Activated CD4-positive, alpha-beta T cell treated with anti-CD3 and anti-CD28 coated beads, Interleukin-2, amount 50 U/mL, for 24 hours (primary cell): ENCODE measurements at places on chromosomes 1 and 21.

- DNase-seq: no peak
Measured at GRCh38 chr1:206521127-206521526, 13.8 kb downstream of the RASSF5 start.

GRCh38 chr1:69737527-69738185 is 169.9 kb downstream of the LRRC7 start:
- DNase-seq: peak; percentile 7

- DNase-seq: no peak
Measured at GRCh38 chr1:243623841-243624240, 226.2 kb downstream of the AKT3 start.

DNA sequence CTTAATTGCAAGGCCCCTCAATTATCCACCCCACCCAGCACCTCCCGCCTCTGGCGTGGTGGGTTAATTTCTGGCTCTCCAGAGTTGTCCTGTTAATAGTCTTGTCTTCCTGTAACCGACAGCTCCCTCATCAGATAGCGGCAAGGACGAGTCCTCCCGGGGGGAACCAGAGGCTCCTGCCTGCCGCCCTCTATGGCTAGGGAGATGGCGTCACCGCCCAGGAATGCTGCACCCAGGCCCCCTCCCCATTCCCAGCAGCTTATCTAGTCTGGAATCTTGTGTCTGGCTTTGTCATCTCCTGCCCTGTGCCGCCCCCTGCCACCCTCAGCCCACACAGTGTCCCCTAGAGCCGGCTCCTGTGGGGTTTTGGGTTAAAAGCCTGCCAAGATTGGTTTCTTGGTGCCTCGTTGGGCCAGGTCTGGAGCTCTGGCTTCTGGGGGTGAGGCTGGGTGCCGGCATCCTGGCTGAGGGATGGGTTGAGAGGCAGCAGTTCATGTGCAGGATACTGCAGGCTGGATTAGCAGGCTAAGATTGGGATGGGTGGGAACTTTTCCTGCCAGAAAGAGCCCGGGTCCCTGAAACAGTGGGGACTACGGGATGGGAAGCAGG is 48.8 kb downstream of the EDN2 start:
- DNase-seq: no peak

GRCh38 chr1:2230781-2231531 is 2.8 kb downstream of the SKI start:
- no peak for DNase-seq

GRCh38 chr1:237751090-237751489 is 139.6 kb downstream of the ZP4 start:
- no peak for DNase-seq

GRCh38 chr1:116763787-116764465 is 9.7 kb downstream of the CD2 start:
- DNase-seq: no peak

DNA sequence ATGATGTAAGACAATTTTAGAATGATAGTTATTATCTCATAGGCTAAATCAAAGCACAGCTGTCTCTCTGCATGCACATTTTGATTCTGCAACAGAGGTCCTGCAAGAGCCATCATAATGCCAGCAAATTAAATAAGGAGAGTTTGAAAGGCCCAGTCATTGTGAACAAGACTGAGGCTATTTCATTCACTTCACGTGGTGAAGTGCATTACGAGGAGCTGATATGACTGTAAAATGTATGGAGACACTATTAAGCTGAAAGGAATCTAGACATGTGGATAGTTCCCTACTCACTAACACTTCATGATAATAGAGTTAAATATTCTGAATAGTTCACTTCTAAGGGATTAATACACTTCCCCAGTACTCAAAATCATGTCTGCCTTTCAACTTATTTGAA is 299.0 kb downstream of the SMYD3 start:
- DNase-seq: no peak

DNA sequence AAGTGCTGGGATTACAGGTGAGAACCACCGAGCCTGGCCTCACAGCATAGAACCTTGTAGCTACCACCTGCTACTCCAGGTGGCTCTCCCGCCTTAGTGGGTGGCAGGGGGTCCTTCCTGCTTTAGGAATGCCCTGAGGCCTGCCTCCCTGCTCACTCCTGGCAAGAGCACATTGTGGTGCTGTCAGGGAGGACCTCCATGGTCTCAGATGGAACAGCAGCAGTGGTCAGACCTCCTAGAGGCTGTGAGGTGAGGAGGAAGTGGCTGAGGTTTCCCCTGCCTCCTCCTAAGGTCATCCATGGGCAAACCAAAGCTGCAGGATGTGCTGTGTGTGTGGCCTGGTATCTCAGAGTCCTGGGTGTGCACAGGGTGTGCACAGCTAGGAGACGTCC is 6.7 kb downstream of the SOX13 start:
- no peak for DNase-seq

GRCh38 chr1:183073320-183073719 is 50.1 kb downstream of the LAMC1 start:
- no peak for DNase-seq

DNA sequence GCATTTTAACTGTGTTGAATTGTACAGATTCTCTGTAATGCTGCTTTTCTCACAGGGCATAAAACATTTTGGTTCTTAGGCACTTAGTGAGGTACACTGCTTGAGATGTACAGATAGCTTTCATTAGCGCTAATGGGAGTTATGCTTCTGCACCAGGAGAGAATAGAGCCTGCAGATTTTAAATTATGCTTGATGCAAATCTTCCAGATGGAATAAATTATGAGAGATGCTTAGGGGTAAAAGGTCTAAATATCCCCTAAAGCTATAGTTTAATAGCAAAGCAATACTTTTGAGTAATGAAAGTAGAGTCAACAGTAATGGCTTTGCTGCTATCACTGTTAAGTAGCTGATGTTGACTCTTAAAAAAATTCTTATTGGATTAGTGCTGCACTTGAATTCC is 248.9 kb downstream of the S1PR1 start:
- DNase-seq: no peak

DNA sequence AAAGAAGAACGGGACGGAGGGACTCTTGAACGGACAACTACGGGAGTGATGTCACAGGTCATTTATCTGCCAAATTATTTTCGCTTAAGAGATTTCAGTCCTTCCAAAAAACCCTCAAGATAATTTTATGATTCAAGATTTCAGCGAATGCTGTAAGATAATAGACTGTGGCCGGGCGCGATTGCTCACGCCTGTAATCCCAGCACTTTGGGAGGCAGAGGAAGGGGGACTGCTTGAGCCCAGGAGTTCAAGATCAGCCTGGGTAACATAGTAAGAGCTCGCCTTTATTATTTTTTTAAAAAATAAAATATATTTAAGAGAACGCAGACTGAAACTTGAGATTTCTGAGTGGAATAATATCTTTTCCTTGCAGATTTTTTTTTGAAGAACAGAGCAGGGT is 609 bp downstream of the RWDD2B start:
- no peak for DNase-seq

DNA sequence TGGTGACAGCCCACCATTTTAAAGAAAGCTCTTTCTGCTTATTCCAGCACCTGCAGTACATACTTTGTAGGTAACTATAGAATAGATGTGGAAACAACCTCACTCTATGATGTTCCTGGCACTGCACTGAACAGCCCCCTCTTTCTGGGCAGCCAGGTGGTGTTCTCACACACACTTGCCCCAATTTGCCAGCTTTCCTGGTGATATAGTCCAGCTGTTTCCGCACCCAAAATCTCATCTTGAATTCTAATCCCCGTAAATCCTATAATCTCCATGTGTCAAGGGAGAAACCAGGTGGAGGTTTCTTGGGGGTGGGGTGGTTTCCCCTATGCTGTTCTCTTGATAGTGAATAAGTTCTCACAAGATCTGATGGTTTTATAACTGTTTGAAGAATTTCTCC is 102.2 kb downstream of the FCRL5 start:
- no peak for DNase-seq

GRCh38 chr1:20389571-20389970 is 96.4 kb downstream of the CAMK2N1 start:
- no peak for DNase-seq

GRCh38 chr1:205961991-205962820 is 18.9 kb upstream of the SLC26A9 start:
- no peak for DNase-seq

DNA sequence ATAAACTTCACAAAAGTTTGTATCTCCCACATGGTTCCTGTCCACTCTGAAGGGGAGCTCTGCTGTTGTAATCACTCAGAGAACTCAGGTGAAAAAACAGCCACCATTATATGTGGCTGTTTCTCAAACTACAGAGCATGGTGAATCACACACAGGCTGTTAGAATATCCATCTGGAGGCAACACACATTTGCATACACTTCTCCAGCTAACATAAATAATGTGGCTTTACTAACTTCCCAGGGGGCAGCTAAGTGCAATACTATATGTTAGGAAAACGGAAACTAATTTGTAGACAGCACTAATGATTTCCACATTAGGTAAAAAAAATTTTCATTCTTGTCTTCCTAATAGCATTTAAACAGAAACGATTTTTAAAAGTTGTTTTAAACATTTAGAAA is 49.3 kb downstream of the PTGFR start:
- DNase-seq: no peak

DNA sequence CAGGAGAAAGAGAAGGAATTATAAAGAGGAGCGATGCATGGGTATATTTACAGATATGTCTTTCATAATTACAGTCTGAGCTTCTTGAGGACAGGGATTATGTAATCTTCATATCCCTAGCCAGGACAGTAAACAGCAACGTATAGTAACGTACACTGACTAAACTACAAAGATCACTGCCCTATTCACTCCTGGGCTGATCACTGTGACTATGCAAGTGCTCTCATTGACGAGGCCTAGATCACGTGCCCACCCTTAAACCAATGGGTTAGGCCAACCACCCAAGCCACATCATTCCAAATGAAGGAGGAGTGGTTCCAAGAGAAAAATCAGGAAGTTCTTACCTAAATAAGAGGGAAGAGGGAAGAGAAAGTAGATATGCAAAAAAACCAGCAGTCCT is 18.5 kb downstream of the PIK3R3 start:
- DNase-seq: no peak

GRCh38 chr1:208158640-208159554 is 85.3 kb downstream of the PLXNA2 start:
- no peak for DNase-seq

DNA sequence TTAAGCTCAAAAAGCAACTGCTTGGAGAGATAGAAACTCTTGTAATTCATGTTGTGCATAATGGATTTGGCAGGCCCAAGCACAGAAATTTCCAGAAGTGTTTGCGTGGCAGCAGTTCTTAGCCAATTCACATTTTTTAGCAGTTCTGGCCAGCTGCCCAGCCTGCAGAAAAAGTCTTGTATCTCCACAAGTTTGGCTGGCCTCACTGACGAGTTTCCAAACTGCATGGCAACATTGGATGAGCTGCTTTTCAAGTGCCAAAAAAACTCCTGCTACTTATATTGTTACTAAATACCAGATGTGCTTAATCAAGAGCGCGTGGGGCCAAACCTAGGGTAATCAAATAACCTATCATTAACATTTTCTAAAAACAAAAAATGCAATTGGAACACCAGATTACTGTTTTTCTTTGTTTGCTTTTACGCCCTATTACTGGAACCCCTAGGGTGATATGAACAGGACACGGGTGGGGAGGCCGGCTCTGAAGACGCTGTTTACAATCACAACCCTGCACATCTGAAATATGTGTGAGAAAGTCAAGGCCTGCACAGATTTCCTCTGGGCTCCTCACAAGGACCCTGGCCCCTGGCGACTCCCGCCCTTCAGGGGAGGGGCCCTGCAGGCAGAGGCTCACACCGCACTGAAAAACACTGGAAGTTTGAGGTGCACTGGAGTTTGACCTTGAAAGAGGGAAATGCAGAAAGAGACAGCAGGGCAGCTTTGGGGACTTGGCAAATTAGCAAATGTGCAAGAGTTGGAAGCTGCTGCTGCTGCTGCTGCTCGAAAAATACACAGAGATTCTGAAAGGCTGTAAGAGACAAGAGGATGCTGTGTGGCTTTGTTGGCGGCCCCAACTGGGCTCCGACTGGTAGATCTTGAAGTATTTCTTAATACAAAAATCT is 55.2 kb upstream of the TARBP1 start:
- DNase-seq: no peak

- no peak for DNase-seq
Measured at GRCh38 chr1:3477241-3477995, 23.0 kb downstream of the ARHGEF16 start.

GRCh38 chr1:18653916-18654315 is 23.3 kb downstream of the PAX7 start:
- no peak for DNase-seq

DNA sequence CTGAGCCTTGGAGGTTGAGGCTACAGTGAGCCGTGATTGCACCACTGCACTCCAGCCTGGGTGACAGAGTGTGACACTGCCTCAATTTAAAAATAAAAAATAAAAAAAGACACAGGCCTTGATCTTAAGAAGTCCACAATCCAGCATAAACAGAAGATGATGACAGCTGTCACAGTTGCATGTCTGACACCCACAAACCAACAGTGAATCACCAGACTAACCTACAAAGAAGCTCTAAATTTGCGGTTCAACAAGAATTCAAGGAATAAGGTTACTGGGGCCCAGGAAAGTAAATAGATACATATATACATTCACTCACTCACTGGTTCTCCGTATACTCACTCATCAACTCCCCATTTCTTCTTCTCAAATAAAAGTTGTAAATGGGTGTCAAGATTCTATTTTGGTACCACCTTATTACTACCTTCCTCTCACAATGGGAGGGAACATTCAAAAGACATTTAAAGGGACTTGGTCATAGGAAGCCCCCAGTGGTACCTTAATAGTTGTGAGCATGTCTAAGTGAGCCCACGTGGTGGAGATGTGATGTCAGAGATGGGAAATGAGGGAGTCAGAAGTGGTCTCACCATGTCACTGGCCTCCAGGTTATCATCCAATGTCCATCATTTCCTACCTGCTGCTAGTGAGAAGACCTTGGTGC is 66.9 kb upstream of the PRDX6 start:
- no peak for DNase-seq

GRCh38 chr1:159421821-159422220 is 10.2 kb upstream of the OR10J4 start:
- no peak for DNase-seq

DNA sequence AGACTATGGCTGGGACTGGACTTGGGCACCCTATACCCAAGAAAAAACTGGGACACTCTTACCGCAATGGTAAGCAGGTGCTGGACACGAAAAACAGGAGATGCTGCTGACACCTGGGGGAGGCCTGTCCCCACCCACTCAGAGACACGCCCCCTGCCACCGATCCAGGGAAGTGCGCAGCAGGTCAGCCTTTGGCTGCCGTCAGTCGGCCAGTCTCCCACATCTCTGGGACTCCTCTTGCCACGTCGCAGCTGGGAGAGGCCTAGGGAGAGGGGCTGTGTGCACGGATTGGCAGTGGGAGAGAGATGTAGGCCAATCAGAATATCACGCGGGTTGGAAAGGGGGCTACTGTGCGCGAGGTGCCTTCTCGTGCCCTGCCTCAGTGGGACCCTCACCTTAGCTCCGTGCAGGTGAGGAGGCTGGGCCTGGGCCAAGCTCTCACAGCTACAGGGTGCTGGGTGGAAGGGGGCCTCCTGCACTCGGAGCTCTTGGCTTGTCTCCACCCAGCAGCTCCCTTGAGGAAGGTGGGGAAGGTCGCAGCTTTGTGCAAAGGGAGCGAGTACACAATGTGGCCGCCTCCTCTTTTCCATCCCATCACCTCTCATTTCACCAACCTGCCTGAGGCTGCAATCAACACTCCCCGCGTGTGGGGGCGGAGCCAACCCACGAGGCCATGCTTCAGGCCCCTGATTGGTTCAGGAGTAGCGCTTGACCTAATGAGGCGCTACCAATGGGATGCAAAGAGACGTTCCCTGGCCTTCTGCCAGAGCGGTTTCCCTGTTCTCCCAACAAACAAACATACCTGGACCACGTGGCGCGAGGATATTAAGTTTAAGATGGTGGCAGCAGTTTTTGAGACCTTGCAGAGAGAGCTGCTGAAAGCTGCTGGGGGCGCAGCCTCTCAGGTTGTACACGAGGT is 25.7 kb upstream of the LDLRAP1 start:
- no peak for DNase-seq

- no peak for DNase-seq
Measured at GRCh38 chr1:87104945-87105344, 190.5 kb downstream of the HS2ST1 start.
